ENCODE measurements at places on chromosomes 2 and 18. TPM values are rescaled to one million over a fixed set of nuclear protein-coding genes. Genes with fewer than 3 reads are reported as not detected.
A peak's percentile ranks its signal among the peaks of the same experiment; 100 is the strongest.

The CCDC74B gene
- 2.2 TPM for total RNA-seq

DNA sequence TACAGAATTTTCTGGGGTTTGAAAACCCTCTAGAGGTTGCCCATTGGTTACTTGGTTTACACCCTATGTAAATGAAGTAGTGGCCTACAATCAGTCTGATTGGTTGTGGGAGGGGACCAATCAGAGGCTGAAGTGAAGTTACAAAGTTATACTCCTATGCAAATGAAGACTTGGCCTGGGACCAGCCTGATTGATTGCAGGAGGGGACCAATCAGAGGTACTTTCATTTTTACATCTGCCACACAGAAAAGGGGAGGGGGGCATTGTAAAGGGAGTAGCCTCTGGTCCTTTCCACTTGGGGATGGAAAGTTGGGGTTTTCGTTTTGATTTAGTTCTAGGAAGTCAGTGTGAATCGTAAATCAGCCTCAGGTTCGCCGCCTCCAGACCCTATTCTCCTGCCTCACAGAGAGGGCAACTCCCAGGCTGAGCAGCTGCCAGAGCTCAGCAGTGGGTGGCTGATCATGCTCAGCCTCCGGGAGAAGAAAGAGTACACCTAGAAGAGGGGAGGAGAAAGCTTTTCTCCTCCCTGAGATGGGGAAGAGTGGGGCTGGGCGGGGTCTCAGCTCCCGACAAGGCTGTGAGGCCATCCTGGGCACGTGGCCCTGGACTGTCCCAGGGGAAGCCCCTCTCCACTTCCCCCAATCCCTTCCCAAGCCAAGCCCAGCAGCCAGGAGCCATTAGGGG lies 372.5 kb downstream of the GALR1 start:
- no peak for DNase-seq

DNA sequence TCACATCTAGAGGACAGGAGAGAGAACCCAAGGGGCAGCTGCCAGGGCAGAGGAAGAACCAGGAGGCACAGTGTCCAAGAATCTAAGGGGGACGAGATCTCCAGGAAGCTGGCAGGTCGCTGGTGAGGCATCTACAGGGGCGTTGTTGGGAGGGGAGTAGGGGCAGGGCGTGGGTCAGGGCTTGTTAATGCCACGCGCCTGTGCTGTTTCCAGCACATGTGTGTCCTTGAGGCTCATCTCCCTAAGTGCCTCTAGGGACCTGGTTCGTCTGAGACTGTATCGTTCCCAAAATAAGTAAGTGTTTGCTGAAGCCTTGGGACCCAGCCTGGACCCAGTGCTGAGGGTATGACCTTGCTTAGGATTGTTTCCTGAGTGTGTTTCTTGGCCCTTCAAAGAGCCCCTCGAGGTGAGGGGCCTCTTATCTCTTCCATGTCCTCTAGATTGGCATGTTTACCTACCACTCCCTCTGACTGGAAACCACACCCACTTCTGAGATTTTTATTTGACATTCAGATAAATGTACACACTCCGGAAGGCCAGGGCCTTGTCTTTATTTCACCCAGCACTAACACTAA lies 22.2 kb downstream of the HK2 start:
- no peak for DNase-seq

GRCh38 chr2:159616286-159616701 lies at the start of gene BAZ2B:
TSS of gene BAZ2B (minus strand) at chr2:159616548. CDS start at chr2:159478719, 137,829 bp downstream.
- DNase-seq = peak; percentile 55

- no peak for DNase-seq
Observed at GRCh38 chr2:160397530-160397865, 96.1 kb downstream of the RBMS1 start.

- DNase-seq = no peak
Observed at GRCh38 chr2:147449323-147449991, 395.4 kb upstream of the ACVR2A start.

DNA sequence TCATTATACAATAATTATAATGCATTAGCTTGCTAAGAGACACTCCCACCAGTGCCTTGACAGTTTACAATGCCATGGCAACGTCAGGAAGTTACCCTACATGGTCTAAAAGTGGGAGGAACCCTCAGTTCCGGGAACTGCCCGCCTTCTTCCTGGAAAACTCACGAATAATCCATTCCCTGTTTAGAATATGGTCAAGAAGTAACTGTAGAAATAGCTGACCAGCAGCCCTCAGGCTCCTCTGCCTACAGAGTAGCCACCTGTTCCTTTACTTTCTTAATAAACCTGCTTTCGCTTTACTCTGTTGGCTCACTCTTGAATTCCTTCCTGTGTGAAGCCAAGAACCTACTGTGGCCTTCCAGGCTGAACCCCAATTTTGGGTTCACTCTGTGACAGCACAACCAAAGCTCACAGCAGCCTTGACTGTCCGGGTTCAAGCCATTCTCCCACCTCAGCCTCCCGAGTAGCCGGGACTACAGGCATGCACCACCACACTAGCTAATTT lies 20.0 kb upstream of the PTPN2 start:
- DNase-seq = no peak

GRCh38 chr2:196951973-196952372 lies 25.5 kb upstream of the PGAP1 start:
- DNase-seq = no peak

- DNase-seq = no peak
Observed at GRCh38 chr18:48827291-48828193, 123.2 kb downstream of the SMAD7 start.

GRCh38 chr2:168633895-168634294 lies 168.5 kb upstream of the NOSTRIN start:
- DNase-seq = no peak

DNA sequence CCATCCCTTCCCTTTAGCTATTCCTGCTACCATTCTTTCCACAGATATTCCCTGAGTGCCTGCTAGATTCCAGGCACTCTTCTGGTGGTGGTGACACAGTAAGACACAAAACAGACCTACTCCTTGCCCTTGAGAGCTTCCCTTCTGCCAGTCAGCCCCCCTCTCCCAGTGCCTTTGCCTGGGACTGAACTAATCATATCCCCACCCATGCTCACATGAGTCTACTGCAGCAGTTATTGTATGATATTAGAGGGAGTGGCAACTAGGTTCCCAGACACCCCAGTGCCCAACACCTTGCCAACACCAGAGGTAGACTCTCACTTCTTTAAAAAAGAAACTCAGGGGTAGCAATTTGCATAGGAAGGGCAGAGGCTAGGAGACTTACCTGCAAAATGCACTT lies 7.2 kb upstream of the LBH start:
- no peak for DNase-seq

- no peak for DNase-seq
Observed at GRCh38 chr2:160924936-160925353, 235.3 kb upstream of the TANK start.

DNA sequence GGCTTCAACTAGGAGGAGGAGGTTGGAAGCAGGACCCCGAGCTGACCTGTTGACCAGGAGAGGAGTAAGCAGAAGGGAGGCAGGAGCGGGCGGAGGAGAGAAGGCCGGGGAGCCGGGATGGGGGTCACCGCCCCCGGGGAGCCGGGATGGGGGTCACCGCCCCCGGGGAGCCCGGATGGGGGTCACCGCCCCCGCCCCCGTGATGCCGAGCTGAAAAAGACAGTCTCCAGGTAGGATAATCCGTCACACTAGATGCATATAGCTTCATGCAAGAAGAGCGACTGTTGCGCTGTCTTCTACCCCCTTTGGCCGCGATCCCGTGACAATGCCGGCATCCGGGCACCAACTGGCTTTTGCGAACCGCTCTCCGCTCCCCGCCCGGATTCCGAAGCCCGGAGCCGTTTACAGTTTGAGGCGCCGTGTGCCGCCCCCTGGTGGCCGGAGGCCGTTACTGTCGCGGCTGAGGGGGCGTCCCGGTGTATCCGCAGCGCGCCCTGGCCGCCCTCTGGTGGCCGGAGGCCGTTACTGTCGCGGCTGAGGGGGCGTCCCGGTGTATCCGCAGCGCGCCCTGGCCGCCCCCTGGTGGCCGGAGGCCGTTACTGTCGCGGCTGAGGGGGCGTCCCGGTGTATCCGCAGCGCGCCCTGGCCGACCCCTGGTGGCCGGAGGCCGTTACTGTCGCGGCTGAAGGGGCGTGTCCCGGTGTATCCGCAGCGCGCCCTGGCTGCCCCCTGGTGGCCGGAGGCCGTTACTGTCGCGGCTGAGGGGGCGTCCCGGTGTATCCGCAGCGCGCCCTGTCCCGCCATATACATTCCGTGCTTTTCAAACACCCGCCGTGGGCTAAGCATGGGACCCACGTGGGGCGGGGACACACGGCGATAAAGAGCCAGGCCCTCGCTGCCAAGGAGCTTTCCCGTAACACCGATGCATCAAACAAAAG lies 89.6 kb downstream of the ACTR3 start:
- DNase-seq = no peak

DNA sequence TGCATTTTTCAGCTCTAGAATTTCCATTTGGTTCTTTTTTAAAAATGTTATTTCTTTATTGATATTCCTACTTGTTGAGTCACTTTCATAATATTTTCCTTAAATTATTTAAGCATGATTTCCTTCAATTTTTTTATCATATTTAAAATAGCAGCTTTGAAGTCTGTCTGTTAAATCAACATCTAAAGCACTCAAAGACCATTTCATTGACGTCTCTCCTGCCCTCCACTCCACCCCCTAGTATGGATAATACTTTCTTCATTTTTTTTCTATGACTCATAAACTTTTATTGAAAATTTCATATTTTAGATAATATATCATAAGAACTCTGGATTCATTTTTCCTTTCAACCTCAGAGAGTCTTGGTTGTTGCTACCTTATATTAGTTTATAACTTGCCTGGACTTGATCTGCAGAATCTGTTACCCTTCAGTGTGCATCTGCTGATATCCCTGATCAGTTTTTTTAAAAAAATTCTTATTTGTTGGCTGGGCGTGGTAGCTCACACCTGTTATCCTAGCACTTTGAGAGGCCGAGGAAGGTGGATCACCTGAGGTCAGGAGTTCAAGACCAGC lies 59.0 kb upstream of the ZNF396 start:
- no peak for DNase-seq

- DNase-seq = no peak
Observed at GRCh38 chr18:12586956-12587355, 71.0 kb downstream of the SPIRE1 start.

Data from glomerular endothelial cell (primary cell).